ENCODE measurements at places on chromosomes 16 and 17.

- no peak for DNase-seq
Measured at GRCh38 chr16:11556945-11557720, 29.6 kb downstream of the LITAF start.

DNA sequence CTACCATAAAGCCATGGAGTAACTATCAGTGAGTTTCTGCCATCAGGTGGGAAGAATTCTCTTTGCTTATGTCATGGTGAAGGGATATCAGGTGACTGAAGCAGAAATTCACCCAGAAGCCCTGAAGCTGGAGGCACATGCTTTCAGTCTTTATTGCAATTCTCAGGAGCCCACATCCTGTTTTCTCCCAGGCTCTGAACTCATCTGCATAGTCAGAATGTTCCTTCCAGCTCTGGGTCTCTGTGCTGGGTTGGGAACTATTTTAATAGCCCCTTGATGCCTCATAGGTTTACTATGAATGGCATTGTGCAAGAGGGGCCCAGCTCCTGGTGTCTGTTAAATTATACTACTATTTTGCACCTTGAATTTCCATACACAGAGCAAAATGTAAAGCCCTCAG, 198.4 kb upstream of the SOX9 start:
- DNase-seq, result peak; percentile 12

DNA sequence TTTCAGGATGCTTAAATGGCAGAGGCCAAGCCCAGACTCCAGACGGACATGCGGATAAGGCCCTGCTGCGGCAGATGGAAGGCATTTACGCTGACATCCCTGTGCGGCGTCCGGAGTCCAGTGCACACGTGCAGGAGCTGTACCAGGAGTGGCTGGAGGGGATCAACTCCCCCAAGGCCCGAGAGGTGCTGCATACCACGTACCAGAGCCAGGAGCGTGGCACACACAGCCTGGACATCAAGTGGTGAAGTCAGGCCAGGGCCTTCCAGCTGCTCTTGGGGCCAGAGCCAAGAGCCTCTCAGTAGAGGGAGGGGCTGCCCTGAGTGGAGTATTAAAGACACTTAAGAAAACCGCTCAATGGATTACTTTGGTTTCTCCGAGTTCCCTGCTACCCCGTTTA, 29.4 kb downstream of the NARF start:
- no peak for DNase-seq

- DNase-seq, result no peak
Measured at GRCh38 chr17:43020030-43020621, 2.1 kb downstream of the VAT1 start.

DNA sequence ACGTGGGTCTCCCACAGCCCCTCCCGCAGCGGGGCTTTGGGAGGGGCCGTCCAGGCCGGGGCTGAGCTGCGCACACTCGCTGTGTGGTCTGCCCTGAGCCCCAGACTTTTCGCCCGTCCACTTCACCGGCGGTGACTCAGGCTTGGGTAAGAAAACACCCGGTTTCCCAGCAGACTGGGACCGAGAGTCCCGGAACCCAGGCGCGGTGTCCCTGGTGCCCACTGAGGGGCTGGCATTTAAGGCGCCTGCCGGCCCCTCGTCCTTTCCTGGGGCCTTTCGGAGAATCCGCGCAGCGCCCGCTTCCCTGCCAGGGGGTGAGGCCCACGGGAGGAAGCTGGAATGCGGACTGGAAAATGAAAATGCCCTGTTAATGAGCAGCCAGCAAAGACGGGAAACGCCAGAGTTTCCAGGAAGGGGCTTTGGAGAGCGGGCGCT, 100.3 kb downstream of the C16orf95 start:
- DNase-seq, result no peak

- no peak for DNase-seq
Measured at GRCh38 chr17:4994081-4994595, 3.2 kb downstream of the INCA1 start.

GRCh38 chr16:72371307-72372086, 199.5 kb upstream of the PMFBP1 start:
- no peak for DNase-seq

DNA sequence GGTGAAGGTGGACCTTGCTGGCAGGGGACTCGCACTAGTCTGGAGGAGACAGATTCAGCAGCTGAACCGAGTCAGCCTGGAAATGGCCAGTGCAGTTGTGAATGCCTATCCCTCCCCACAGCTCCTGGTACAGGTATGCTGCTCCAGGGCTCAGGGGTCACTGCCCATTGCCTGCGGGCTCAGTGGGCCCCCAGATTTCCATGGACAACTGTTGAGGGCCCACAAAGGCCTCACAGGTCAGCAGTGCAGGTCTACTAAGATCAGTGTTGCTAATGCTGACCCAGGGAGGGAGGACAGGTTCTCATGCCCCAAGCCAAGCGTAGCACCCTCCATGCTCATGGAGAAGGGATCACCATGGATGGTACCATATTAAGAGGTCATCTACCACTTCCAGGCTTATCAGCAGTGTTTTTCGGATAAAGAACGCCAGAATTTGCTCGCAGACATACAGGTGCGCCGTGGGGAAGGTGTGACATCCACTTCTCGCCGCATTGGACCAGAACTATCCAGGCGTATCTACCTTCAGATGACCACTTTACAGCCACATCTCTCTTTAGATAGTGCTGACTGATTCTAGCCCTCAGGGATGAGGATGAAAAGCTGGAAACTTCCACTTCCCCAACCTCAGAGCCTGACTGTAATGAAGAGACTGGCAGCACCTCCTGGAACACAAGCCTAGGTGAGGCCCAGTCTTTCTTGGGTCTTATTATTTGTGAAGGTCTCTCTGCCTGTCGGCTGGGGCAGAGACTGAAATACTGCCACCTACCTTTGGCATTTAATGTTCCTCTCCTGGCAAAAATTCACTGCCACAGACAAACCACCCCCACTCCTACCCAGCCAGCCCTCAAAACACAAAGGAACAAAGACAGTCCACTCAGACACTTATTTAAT, 7.6 kb downstream of the EME1 start:
- no peak for DNase-seq
